Vagina (tissue), 2 donors: ENCODE measurements at places on chromosomes 6 and 20. TPM values are rescaled to one million over a fixed set of nuclear protein-coding genes. Genes with fewer than 3 reads are reported as not detected.

The DNMT3B gene
- 1.2 TPM for total RNA-seq

The ULBP1 gene
- total RNA-seq, result not detected

The CGA gene
- not detected for total RNA-seq

The CALHM4 gene
- total RNA-seq, result not detected

The LRRC73 gene
- total RNA-seq, result not detected

The CCM2L gene
- total RNA-seq, result 8.6 TPM
